ENCODE measurements at places on chromosomes 12 and 14. TPM values are rescaled to one million over a fixed set of nuclear protein-coding genes. Genes with fewer than 3 reads are reported as not detected.

DNA sequence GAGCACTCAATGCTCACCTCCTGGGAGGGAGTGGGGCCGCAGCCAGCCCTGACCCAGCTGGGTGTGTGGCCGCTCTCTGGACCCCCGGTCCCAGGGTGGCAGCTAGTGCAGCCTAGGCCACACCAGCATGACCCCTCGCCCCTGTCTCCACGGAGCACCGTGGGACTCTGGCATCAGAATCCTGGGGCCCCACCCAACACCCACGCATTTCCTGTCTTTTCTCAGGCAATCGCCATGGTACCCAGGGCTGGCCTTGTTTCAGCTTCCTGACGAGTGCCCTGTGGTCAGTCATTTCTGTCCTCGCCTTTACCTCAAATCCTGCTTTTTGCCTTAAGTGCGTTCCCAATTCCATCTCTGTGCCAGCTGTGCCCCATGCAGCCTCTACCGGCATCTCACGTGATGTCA lies 15.9 kb downstream of the PACS2 start:
- DNase-seq: peak; percentile 72

DNA sequence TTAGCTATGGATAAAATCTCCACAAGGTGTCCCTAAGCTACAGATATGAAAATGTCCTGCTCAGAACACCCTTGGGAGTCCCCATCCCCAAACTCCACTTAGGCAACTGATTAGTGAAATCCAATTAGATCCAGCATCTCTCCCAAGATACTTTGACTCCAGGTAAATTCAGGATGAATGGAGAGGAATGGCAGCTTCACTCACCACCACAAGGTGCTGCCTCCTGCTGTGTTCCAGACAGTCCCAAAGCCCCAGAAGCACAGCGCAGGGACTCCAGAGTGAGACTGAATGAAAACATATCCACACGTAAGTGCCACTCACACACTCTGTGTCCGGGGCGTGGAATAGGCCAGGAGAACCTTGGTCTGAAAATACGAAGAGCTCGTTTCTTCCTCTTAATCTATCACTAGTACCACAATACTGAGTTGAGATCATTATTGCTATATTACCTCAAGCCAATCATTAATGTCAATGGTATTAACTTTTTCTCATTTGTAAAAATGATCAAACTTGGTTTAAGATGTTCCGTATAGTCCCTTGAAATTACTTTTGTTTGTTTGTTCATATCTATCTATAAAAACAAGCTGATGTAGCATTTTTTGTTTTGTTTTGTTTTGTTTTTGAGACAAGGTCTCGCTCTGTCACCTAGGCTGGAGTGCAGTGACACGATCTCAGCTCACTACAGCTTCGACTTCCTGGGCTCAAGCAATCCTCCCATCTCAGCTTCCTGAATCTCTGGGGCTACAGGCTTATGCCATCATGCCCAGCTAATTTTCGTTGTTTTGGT lies 70.0 kb upstream of the BICD1 start:
- DNase-seq: no peak

The LETMD1 gene
- polyA plus RNA-seq: 28.2 TPM

DNA sequence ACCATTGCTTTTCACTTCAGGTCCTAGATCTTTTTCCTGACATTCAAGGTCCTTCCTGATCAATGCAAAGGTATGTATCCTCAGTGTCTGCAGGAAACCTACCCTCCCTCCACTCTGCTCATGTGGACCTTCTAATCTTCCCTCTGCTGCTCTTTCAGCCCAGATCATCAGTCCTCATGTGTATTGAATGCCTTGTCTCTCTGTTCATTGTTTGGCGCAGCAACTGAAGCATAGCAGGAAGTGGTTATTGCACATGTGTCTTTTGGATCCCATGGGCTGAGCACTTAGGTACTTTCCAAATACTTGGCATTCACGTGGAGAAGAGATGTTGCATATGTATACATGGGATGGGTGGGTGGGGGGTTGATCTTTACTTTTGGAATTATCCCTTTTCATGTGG lies 4.3 kb upstream of the NIN start:
- DNase-seq: no peak

The TAS2R14 gene
- polyA plus RNA-seq: 1.1 TPM

DNA sequence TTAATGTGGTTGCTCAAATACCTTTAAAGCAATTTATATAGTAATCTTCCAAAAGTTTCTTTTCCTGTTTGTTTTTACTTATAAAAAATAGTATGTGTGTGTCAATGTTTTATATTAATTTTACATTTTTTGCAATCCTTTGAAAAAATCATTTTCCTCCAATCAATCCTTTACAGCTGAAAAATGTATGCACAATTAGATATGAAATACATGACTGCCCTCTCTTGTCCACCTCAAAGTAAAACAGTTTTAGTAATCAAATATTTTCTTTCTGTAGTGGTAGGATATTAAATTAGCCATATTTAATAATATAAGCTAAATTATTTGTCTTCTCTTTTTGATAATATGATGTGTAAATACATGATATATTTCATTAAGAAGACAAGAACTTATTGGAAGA lies 269.9 kb downstream of the ADAMTS20 start:
- DNase-seq: no peak

The HOXC9 gene
- polyA plus RNA-seq: not detected

GRCh38 chr12:81492131-81492720 lies 266.9 kb downstream of the PPFIA2 start:
- DNase-seq: no peak

The NOPCHAP1 gene
- 5.0 TPM for polyA plus RNA-seq

- no peak for DNase-seq
Measured at GRCh38 chr14:72753044-72753710, 140.7 kb downstream of the DPF3 start.

- no peak for DNase-seq
Measured at GRCh38 chr14:27739657-27740156, 1026.9 kb upstream of the FOXG1 start.

GRCh38 chr12:116610971-116611541 lies 51.9 kb downstream of the MAP1LC3B2 start:
- no peak for DNase-seq

DNA sequence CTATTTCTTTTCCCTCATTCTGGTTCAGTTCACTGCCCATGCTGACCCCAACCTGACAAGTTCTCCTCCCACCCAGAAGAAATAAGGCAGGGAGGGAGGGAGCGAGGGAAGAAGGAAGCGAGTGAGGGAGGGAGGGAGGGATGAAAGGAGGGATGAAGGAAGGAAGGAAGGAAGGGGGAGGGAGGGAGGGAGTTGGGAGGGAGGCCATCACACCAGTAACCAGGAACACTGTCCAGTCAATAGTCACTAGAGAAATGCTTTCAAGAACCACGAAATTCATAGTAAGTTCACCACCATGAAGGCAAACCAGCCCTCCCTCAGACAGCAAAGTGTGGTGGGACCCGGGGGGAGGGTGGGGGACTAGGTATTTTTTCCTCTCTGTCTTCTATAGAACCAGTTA lies 142.4 kb downstream of the ESRRB start:
- DNase-seq: no peak

The A2M gene
- 165 TPM for polyA plus RNA-seq

GRCh38 chr12:101995684-101996083 lies 66.1 kb downstream of the WASHC3 start:
- DNase-seq: no peak

The CMA1 gene
- polyA plus RNA-seq: not detected

DNA sequence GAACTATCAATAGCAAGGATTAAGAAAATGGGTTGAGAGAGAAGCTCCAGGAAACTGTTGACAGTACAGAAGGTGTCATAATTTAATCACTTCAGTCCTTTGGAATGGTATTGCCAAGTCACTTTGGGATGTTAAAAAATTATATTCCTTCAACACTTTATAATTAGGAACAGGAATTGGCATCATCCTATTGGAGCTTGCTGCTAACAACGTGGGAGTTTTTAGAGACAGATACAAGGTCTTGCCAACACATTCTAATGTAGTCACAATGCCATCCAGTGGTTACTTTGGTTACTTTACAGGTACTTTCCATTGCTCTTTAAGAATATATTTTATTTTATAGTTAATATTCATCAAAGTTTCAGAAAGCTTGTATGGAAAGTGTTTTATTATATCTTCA lies 310.1 kb downstream of the SYT1 start:
- no peak for DNase-seq

DNA sequence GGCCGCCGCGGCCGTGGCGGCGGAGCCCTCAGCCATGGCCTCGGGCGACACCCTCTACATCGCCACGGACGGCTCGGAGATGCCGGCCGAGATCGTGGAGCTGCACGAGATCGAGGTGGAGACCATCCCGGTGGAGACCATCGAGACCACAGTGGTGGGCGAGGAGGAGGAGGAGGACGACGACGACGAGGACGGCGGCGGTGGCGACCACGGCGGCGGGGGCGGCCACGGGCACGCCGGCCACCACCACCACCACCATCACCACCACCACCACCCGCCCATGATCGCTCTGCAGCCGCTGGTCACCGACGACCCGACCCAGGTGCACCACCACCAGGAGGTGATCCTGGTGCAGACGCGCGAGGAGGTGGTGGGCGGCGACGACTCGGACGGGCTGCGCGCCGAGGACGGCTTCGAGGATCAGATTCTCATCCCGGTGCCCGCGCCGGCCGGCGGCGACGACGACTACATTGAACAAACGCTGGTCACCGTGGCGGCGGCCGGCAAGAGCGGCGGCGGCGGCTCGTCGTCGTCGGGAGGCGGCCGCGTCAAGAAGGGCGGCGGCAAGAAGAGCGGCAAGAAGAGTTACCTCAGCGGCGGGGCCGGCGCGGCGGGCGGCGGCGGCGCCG lies 381 bp downstream of the YY1 start:
- DNase-seq: peak; percentile 37

DNA sequence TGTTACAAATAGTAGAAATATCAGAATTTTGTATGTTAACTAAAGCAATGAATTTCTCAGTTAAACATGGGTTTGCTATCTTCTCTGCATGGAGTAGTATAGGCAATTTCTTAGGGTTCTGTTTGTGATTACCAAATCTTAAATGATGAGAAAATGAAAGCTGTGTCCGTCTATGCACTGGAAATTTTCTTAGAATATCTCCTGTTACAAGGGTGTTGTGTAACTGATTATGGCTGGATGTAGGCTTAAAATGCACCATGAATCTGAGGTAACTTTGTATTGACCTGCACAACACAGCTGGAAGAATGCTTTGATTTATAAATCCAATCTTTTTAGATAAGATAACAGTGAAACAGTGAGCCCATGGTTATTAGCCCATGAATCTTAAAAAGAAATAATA lies 17.8 kb downstream of the TRIP11 start:
- no peak for DNase-seq

The ALKBH2 gene
- 12.2 TPM for polyA plus RNA-seq

DNA sequence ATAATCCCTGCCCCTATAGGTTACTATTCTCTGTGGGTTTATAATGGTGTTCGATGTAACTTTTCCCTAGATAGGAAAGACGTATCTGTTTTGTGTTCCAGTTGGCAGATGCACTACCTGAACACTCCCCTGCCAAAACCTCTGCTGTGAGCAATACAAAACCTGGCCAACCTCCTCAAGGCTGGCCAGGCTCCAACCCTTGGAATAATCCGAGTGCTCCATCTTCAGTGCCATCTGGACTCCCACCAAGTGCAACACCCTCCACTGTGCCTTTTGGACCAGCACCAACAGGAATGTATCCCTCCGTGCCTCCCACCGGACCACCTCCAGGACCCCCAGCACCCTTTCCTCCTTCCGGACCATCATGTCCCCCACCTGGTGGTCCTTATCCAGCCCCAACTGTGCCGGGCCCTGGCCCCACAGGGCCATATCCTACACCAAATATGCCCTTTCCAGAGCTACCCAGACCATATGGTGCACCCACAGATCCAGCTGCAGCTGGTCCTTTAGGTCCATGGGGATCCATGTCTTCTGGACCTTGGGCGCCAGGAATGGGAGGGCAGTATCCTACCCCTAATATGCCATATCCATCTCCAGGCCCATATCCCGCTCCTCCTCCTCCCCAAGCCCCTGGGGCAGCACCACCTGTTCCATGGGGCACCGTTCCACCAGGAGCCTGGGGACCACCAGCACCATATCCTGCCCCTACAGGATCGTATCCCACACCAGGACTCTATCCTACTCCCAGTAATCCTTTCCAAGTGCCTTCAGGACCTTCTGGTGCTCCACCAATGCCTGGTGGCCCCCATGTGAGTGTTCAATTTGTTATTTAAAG lies 11.3 kb downstream of the MAPK1IP1L start:
- peak; percentile 67 for DNase-seq

The KICS2 gene
- 2.6 TPM for polyA plus RNA-seq

DNA sequence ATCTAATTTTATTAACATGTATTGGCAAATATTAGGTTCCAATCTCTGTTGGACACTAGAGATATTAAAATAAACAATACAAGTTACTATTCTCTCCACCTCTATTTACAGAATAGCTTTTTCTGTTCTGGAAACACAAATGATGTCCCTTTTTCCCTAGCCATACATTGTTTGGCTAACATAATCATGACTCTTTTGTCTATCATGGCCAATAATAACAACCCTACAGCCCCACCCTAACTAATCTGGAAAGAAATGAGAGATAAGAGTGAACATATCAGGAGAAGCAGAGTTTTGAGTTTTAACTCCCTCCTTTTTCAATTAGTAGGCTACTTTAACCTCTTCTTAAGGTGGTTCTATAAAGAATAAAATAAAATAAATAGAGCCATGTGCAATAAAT lies 40.2 kb downstream of the RASSF9 start:
- DNase-seq: no peak

DNA sequence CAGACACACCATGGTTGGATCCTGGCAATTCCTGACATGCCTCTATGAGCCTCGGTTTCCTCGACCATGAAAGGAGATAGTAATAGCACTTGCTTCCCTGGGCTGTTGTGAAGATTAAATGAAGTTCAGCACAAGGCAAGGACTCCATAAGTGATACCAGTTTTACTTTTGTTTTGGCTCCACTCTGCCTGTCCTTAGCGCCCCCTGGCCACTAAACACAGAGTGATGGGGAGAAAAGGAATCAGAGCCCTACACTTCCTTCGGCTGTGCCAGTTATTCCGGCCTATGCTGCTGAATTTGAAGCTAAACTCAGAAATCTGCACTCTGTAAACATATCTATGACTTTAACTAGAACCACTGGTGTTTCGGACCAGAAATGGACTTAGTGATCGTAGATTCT lies 173.8 kb downstream of the C12orf75 start:
- no peak for DNase-seq

DNA sequence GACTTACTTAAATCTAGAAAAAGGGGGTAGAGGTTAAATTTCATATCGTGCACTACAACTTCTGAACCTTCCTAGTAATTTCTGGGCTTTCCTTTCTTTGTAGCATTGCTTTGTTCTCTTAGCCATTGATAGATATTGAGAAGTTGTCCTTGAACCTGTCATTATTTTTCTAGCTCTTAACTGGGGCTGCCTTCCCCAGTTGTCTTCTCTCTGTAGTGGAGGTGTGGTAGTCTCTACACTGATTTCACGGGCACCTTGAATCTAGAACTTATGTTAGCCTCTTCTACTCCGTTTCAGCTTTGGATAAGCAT lies 504.0 kb downstream of the PCNX1 start:
- no peak for DNase-seq

The TAS2R8 gene
- not detected for polyA plus RNA-seq

The CD163 gene
- polyA plus RNA-seq: 33.3 TPM

DNA sequence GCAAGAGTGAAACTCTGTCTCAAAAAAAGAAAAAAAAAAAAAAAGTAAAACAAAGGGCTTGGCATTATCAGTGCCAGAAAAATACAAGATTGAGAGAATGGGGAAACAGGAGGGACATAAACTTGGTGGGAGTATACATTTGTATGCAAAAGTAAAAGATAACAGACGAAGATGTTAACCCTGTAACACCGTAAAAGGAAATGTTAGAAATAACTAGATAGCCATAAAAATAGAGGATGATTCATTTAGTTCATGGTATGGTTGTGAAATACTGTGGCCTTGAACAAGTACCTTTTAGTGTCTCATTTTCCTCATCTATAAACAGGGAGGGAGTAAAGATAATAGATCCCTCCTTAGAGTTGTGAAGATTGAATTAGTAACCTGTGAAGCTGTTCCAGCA lies 33.3 kb downstream of the ATP2A2 start:
- no peak for DNase-seq
